ENCODE measurements at places on chromosomes 11 and 22.

DNA sequence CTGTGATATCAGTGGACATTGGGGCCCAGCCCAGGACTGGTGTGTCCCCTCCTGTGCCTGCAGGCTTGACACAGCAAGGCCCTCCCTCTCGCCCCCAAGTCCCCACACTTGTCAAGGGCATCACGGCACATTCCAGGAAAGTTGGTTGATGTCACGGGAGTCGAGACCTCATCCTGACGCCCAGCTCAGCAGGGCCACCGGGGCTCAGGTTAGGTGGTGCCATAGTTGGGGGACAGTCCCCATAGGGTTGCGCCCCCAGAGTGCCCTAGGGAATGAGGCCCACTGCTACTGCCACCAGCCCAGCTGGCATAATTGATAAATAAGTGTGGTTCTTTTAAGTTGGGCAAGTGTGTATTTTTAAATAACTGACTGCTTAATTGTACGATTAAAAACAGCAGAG is 28.3 kb upstream of the GRAMD4 start:
- no peak for DNase-seq

- DNase-seq, result no peak
Measured at GRCh38 chr11:9091044-9091922, at the start of gene SCUBE2. SCUBE2 (minus strand) TSS chr11:9091599; CDS start chr11:9091528, 71 bp downstream.

GRCh38 chr22:48574776-48575617 is 1252.7 kb downstream of the BRD1 start:
- DNase-seq, result peak; percentile 17

DNA sequence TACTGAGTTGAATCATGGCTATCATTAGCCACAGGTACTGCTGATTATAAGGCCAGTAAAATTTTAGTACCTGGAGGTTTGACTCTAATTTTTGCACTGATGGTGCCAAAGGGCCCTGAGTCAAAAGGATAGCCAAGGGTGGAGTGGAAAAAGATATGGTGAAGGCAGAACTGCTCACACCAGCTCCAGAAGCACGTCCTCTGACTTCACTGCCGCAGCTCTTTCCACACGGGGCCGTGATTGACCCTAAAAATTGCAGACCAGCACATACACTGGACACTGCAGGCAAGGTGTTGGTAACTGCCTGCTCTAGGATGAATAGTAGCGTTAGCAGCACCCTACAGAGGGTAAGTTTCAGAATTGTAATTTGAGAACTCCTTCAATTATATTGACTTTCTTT is 25.4 kb upstream of the GRIK4 start:
- DNase-seq, result no peak

DNA sequence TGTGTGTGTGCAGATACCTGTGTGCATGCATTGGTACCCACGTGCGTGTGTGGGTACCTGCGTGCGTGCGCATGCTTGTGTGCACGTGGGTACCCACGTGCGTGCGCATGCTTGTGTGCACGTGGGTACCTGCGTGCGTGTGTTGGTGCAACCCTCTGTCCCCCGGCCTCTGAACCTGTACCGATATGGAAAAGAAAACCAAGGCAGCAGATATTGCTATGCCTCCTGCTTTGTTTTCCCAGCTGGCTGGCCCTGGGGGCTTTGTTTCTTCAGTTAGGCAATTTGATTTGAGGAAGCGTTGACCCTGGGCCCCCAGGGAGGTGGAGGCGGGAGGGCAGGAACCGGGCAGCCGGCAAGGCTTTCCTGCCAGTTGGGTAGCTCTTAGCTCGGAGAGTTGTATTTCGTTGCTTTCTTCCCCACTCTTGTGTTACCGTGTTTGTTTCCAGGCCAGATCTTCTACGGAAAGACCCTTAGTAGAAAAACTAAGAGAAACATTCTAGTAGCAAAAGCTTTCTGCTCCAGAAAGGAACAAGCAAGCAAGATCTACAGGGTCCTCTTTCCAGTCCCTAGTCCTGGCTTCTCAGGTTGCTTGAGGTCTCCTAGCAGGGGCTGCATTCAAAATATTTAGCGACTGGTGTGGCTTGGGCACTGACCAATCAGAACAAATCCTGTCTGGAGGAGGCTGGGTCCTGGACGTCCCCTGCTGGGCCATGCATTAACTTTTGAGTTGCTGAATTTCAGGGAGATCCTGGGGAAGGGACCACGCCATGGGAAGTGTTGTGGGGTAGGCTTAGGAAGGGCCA is 26.3 kb upstream of the SORL1-AS1 start:
- DNase-seq, result no peak

GRCh38 chr11:22668005-22668796 is 1.8 kb downstream of the GAS2 start:
- DNase-seq, result no peak

- no peak for DNase-seq
Measured at GRCh38 chr11:74620531-74620930, 28.1 kb downstream of the POLD3 start.

Data from fibroblast of lung (primary cell).